Amniotic epithelial cell (primary cell): ENCODE measurements at places on chromosomes 7 and 10.
A peak's percentile ranks its signal among the peaks of the same experiment; 100 is the strongest.

- no peak for DNase-seq
These were observed 263.5 kb upstream of the PODXL start for GRCh38 chr7:131819891-131820290.

DNA sequence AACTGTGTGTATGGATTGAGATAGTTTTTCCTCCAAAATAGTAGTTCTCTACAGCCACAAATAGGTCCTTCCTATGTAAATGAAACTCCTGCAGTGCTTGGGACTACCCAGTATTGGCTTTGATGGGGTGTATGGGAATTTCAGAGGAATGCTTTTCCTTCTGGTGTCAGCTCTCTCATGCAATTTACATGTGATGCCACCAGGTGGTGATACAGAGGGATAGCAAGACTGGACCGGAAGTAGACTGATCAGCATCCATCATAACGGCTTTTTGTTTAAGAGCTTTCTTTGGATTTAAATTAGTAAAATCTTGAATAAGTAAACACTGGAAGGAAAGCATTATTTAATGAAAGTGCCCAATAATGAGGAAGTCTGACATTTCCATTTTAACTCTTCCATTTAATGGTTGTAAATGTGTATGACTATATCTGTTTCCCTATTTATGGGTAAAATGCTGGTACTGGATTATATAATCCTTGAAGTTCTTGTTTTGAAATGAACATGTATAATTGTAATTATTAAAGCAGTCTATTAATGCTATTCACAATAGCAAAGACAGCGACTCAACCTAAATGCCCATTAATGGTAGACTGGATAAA is 22.7 kb downstream of the DYNC1I1 start:
- DNase-seq, result peak; percentile 44

- peak; percentile 32 for DNase-seq
These were observed 61.4 kb upstream of the PPP1R3C start for GRCh38 chr10:91694170-91694794.

DNA sequence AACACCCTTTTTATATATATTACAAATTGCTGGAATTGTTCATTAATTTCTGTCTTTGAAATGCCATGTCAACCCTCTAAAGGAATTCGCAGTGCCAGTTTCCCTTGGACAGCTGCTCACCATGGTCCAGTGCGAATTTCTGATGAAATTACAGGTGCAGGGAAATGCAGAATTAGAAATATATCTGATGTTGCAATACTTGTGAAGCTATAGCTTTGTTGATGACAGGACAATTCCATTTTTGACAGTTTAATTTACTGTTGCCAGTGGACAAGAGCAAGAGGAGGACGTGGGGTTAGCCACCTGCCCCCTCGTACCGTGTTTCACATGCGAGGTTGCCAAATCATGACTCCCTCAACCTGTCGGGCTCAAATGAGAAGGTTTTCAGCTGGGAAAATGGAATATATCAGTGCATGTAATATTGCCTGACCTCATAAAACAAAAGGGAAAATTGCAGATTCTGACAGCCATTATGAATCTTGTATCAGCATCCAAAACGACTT is 140.6 kb downstream of the MGMT start:
- DNase-seq, result no peak

DNA sequence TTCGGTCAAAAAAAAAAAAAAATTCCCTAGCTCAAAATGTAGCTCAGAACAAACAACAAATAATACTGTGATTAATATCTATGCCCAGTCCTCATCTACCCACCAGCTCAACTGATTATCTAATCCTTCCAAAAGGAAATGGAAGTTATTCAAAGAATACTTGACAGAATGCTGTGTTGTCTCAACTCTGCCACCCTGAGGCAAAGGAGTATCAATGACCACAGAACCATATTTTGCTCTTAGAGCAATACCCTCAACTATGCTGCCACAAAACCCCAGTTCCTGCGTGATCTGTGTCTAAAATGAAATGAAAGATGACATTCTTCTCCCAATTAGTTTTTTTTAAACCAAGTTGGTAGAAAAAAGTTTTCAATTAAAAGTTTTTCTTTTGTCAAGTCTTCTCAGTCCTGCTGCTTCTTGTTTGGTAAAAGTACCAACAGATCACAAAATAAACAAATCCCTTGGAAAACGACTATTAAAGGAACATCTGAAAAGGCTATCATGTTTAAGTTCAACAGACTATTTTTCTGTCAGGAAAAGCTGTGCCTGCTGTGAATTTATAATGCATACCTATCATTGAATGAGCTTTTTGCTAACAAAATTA is 21.6 kb downstream of the RBM28 start:
- peak; percentile 56 for DNase-seq

- no peak for DNase-seq
These were observed 17.1 kb downstream of the MCU start for GRCh38 chr10:72709041-72709440.

DNA sequence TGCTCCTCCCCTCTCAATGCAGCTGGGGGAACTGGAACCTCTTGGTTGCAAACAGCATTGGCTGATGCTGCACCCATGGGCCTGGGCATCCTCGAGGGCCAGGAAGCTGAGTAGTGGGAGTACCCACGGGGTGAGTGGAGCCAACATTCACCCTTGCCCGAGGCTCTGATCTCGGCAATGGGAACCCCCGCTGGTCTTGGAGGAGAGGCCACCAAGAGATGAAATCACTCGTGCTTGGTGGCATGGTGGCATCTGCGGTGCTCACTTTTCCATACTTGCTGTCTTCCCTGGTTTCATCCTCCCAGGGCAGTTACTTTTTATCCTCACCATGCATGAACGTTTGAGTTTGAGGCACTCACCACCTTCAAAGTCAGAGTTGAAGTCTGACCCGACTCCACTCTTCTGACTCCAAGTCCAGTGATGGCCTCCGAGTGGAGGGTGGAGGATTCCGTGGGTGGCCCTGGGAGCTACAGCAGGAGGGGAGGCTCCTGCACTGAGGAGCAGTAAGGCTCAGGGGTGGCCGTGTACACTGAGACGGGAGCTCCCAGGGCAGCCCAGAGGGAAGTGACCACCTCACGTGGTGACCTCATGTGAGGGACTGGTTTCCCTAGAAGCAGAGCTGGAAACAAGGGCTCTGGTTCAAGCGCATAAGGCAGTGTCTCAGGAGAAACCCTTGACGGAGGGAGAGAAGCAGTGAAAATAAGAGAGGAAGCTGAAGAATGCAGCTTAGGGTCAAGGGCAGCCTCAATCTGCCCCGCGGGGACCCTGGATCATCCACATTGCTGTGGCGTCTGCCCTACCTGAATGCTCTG is 349.1 kb downstream of the TCERG1L start:
- DNase-seq, result no peak

DNA sequence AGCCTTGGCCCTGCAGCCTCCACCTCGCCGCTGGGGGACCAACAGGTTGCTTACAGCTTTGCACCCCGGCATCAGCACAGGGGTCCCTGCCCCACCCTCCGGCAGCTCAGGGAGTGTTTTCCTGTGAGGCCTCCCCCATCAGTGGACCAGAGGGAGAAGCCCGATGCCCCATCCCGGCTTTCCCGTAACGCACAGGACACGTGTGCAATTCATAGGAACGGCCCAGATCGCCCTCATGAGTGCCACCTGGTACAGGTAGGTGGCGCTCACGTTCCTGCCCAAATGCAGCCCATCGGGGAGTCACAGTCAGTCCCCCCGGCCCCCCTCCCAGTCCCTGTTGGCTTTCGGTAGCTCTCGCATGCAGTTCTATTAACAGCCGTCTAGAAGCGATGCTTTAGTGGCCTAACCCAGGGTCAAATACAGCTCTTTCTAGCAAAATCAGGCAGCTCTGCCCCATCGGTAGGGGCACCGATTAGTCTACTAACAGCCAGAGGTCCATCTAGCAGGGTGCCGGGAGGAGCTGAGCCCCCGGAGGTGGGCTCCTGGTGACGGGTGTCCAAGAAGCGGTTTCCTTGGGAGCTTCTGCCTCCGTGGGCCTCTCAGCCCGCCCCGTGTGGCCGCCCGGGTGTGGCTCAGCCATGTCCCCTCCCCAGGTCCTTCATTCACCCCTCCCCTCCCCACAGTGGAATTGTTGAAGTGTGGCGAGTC is 48.4 kb upstream of the GTF2IRD1 start:
- no peak for DNase-seq

GRCh38 chr10:69567920-69568319 is 5.3 kb downstream of the NEUROG3 start:
- DNase-seq, result peak; percentile 56
